ENCODE measurements at places on chromosomes 16 and 17.
A peak's percentile ranks its signal among the peaks of the same experiment; 100 is the strongest.

DNA sequence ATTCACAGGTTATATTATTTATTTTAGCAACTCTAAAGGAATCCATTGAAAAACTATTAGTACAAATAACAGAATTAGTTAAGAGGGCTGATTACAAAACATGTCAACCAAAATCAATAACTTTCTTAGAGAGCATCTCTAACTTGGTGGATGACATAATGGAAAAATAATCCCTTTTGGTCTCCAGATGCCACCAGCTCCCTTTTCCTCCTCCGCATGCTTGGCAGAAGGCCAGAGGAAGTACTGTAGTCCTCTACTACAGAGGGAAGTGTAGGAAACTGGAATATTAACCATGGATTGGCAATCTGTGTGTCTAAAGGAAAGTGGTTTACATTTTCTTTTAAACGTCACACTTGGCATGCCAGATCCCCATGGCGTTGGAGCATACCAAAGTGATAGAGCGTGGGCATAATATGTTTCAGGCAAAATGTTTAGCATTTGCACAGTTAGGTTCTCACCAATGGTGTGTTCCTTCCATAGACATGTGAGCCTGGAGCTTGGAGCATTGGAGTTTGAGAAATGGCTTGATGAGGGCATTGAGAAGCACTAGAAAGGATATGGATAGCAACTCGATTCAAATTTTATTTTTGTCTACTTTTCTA lies 106.3 kb downstream of the PRKCB start:
- no peak for DNase-seq

DNA sequence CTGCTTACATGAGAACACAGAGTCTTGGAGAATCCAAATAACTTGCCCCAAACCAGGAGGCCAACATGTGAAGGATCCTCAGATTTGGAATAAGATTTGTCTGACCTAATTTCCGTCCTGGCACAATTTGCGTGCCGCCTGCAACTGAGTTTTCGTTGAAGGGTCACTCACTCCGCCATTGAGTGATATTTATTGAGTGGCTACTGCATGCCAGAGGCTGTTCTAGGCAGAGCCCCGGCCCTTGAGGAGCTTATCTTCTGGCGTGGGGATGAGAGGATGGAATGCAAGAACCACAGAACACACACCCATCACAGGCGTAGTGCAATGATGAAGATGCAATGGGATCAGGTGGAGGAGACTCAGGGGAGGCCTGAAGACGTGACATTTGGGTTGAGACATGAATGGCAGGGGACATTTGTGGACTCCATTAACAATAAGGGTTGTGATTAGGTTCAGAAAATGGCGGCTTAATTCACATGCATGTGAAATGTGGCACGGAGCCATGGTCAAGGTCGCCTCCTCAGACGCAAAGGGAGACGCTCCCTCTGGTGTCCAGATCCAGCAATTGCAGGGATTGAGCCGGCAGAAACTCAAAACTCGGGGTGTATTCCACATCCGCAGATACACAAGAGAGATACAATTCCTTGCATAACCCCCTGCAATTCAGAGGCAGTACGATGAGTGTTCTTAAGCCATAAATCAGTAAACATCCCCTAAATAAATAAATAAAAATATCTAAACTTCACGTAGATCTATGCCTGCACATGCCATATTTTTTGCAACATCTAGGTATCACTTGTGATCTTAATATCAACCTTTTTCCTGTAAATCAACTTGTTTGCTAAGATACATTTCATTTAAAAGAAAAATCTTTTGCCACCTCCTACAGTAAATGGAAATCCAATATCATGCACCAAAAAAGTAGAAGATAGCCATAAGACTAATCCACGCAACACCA lies 57.9 kb upstream of the CACNG4 start:
- peak; percentile 74 for DNase-seq

- DNase-seq: no peak
Observed at GRCh38 chr17:75225016-75225415, 19.5 kb downstream of the NUP85 start.

DNA sequence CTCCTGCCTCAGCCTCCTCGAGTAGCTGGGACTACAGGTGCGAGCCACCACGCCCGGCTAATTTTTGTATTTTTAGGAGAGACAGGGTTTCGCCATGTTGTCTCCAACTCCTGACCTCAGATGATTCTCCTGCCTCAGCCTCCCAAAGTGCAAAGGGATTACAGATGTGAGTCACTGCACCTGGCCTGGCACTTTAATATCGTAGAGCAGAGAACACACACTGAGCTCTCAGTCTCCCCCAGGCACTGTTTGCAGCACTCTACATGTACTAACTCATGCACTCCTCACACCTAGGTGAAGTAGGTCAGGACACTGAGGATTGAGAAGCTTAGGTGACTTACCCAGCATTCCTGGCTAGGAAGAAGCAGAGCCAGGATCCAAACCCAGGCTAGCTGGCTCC lies 15.0 kb downstream of the C17orf100 start:
- DNase-seq: no peak

DNA sequence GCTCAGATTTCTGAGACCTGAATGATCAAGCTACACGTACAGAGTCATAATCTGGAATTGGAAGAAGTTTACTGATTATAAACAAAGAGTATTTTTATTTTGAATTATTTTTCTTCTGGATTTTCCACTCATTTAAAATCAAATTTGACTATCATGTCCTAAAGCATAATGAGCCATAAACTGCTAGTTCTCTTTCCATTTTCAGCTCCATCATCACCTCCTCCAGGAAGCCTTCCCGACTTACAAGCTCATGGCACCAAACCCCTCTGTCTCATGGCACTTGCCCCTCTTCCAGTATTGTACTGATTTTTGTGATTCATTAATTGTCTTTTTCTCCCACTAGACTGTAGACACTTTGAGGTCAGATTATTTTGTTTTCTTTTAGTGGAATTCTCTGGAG lies 35.9 kb downstream of the IRX6 start:
- DNase-seq: no peak

DNA sequence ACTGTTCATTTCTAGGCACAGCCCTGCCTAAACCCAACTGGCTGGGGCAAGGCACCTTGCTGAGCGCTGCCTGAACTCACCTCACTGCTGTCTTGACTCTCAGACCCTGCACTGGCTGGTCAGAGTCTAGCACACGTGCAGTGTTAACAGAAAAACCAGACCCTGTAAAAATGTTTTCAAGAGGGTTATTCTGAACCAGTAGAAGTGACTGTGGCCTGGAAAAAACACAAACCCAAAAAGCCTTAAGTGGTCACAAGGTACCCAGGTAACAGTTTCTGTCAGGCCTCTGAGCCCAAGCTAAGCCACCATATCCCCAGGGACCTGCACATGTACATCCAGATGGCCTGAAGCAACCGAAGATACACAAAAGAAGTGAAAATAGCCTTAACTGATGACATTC lies 6.1 kb upstream of the EIF4A3 start:
- DNase-seq: no peak

DNA sequence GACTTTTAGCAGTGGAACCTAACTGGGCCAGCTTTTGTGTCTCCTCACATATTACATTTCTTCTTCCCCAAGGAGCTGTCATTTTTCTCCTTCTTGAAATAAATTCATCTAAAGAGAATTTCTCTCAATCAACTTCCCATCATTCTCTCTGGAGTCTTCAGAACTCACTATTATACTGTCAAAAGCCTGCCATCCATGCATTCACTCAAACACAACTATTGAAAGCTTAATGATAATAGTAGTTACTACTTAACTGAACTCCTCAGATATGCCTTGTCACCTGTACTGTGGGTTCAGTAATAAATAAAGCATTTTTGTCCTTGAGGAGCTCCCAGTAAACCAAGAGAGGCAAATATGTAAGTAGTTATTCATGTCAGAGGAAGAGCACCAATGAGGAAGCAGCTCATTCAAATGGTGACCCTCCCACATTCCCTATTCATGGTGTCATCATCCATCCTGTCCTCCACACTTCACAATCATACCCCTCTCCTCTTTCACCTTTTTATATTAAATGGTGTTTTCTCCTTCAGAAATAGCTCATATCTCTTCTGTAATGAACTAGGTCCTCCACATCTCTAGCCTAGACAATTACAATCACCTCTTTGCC lies 162.6 kb downstream of the CA10 start:
- no peak for DNase-seq

GRCh38 chr17:54270499-54270898 lies 447.8 kb downstream of the KIF2B start:
- DNase-seq: no peak

DNA sequence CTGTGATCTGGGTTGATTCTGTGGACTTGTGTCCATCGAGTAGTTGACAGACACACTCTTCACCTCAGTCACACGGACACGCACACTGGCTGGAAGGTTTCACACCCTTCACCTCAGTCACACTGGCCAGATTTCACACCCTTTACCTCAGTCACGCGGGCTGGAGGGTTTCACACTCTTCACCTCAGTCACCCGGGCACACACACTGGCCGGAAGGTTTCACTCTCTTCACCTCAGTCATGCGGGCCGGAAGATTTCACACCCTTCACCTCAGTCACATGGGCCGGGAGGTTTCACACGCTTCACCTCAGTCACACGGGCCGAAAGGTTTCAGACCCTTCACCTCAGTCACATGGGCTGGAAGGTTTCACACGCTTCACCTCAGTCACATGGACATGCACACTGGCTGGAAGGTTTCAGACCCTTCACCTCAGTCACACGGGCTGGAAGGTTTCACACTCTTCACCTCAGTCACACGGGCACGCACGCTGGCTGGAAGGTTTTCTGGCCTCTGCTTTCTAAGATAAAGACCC lies 96.2 kb downstream of the PGS1 start:
- no peak for DNase-seq

GRCh38 chr17:12667299-12667958 lies 1.7 kb downstream of the MYOCD start:
- DNase-seq: no peak

GRCh38 chr16:57238682-57239081 lies 6.4 kb upstream of the ARL2BP start:
- no peak for DNase-seq

DNA sequence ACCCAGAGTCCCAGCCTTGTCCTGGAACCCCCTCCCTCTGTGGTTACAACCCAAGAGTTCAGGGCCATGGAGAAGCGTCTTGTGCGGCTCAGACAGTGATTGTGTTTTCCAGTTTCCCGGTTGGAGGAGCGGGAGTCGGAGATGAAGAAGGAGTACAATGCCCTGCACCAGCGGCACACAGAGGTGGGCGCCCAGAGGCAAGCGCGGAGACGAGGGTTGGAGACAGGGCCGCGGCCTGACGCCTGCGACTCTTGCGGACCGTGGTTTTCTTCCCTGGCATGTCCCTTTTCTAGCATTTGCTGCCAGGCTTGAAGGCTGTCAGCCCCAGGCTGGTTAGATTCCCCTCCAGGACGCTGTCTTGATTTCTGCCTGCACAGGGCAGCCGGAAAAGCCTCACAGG lies 23.0 kb downstream of the MAPK8IP3 start:
- no peak for DNase-seq

- no peak for DNase-seq
Observed at GRCh38 chr17:39648616-39649366, 11.8 kb downstream of the STARD3 start.

GRCh38 chr17:9705745-9706144 lies 60.4 kb downstream of the USP43 start:
- DNase-seq: no peak

DNA sequence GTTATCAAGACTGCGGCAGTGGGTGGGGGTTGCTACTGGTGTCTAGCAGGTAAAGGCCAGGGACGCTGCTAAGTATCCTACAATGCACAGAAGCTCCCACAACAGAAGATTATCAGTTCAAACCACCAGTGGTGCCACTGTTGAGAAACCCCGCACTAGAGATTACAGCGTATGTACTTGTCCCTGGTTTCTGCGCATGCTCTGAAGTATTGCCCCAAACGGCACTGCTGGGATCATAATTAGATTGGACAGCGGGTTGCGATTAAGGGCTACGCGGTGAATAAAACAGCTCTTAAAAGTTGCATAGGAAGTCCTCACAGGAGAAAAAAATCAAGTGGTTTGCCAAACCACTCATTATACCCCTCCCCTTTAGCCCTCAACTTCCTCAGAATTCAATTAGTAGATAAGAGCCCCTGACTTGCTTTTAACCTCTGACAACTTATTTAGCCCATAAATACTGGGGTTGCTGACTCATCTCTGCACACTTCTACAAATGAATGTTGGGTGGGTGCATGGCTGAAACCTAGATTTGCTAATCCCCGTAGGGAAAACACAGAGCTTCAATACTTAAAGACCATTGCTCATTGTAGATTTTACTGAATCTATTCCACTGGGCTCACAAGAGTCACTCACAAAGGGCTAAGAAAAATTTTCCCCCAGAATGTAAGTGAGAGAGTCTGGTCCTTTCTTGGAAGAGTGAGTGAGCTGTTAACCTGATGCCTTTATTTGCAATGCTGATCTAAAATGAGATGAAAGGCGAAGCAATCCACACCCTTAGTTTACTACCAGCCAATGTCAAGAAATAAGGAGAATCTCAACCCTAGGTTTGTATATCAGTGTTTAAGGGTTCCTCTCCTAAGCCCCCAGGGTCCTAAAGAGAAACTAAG lies 91.8 kb downstream of the RGS9 start:
- DNase-seq: no peak

DNA sequence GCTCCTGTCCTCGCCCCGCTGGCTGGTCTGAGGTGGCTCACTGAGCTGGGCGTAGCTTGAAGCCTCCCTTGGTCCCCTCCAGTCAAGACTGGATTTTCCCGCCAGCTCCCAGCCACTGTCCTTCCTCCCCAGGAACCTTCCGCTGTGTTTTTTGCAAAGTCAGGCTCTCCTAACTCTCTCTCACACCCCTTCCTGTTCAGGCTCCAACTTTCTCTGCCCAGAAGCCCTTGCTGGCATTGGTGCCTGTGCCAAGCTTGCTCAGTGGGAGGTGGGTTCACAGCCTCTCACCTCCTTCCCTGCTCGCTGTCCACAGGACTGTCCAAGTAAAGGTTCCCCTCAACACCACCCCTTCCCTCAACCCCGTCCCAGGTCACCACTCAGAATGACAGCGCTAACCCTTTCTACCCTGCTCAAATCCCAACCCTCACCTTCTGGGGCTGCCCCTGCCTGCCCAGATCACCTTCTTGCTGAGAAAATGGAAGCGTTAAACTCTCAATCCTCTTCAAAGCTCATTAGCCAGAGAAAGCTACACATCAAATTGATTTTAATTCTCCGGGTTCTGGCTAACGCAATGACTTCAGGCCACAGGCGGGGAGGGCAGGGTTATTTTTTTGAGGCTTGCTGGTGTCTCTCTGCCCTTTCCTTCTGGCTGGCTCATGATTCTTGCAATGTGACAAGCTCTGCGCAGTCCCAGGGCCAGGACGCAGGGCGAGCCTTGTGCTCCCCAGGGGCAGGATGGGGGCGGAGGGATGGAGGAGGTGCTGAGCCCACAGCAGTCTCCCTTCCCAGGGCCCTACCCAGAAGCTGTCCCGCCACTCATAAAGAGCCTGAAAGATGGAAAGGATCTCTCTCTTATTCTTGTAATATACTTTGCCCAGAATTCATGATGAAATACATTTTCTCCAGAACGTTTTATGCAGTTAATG lies 357.2 kb upstream of the TNRC6C start:
- no peak for DNase-seq

GRCh38 chr17:40425741-40426140 lies 8.0 kb upstream of the TOP2A start:
- no peak for DNase-seq

GRCh38 chr16:84312783-84313382 lies 18.2 kb downstream of the WFDC1 start:
- DNase-seq: no peak
